ENCODE measurements at places on chromosomes 1 and 21.

- no peak for DNase-seq
These were observed 3.2 kb upstream of the ATP13A2 start for GRCh38 chr1:17014671-17015567.

- DNase-seq = no peak
These were observed 40.0 kb upstream of the RGS7 start for GRCh38 chr1:241396747-241397681.

GRCh38 chr1:168348146-168348709 lies 67.6 kb downstream of the TBX19 start:
- no peak for DNase-seq

- DNase-seq = no peak
These were observed 79.2 kb downstream of the HFM1 start for GRCh38 chr1:91325456-91325855.

DNA sequence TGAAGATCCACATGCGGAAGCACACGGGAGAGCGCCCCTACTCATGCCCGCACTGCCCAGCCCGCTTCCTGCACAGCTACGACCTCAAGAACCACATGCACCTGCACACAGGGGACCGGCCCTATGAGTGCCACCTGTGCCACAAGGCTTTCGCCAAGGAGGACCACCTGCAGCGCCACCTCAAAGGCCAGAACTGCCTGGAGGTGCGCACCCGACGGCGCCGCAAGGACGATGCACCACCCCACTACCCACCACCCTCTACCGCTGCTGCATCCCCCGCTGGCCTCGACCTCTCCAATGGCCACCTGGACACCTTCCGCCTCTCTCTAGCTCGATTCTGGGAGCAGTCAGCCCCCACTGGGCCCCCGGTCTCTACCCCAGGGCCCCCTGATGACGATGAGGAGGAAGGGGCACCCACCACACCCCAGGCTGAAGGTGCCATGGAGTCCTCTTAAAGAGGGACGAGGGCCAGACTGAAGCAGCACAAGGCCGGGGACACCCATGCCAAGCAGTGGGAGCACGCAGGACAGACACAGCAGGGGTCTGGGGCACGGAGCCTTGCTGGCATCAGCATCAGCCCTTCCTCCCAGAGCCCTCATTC lies 13.7 kb downstream of the ZBTB7B start:
- DNase-seq = no peak

- DNase-seq = no peak
These were observed 534 bp downstream of the DNAJC28 start for GRCh38 chr21:33490991-33491372.

Data from activated CD8-positive, alpha-beta memory T cell treated with anti-CD3 and anti-CD28 coated beads for 48 hours (primary cell).